ENCODE measurements at places on chromosomes 5 and 9.

DNA sequence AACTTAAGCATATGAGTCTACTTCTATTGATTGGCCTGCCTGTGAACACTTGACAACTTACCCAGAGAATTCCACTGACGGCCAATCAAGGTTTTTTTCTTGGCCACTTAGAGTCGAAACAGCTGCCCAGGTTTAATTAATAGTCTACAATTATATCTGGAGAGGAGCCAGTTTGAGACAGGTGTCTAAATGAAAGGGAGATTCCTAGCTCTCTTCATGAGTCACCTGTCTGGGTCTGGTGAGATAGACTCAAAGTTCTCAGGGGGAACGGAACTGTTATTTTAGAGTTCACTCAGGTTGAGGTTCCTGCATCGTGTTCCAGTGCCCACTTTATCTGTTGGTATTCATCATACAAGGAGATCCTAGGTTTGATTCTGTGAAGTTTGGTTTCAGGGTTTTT is 111.0 kb downstream of the CD180 start:
- peak; percentile 4 for DNase-seq

DNA sequence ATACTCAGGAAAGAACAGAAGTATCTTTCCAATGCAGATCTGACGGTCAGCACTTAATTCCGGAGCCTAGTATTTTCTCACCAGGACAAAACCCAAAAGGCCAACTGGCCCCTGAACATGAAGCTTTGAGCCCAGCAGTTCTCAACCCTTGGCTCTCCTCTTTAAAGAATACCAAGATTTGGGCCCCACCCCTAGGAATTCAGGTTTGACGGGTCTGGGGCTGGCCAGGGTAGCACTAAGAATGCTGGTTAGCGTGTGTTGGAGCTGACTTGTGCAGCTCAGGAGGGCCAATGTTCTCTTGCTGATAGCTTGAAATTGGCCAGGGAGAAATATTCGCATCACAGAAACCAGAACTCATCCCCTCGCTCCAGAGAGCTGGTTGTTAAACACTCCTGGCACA is 88.3 kb upstream of the PTCH1 start:
- no peak for DNase-seq

- DNase-seq, result peak; percentile 7
Observed at GRCh38 chr5:160199410-160199911, 29.8 kb upstream of the FABP6 start.

GRCh38 chr5:85500869-85501268 is 1116.2 kb upstream of the EDIL3 start:
- no peak for DNase-seq

- no peak for DNase-seq
Observed at GRCh38 chr9:120242116-120242811, 337.7 kb downstream of the CDK5RAP2 start.

Data from NCI-H510A (cell line).